Muscle of arm (tissue), 14 donors: ENCODE measurements at places on chromosomes 3 and 15. TPM values are rescaled to one million over a fixed set of nuclear protein-coding genes. Genes with fewer than 3 reads are reported as not detected.

DNA sequence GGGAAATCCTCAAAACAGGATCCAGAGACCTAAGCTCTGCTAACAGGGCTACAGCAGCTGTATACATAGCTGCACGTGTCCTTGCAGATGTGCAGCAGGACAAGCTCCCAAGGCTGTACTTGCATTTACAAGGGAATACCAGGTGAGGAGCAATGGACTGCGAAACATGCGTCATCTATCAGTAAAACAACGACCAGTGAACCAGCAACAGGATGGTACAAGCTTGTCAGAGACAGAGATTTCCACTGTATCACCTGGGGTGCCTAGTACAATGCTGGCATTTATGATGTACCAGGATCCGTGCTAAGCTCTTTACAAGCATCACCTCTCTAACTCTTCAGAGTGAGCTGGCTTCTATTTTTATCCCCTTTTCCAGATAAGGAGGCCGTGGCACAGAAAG, 227.3 kb downstream of the FOXP1 start:
- peak; percentile 27 for DNase-seq

- DNase-seq: no peak
Observed at GRCh38 chr3:65338571-65338970, 650.8 kb upstream of the ADAMTS9 start.

GRCh38 chr3:112089956-112090886, 4.0 kb downstream of the C3orf52 start:
- no peak for DNase-seq

Gene ARPP19
- 87.4 TPM for polyA plus RNA-seq

GRCh38 chr15:36948982-36949381, 151.4 kb downstream of the MEIS2 start:
- DNase-seq: no peak

Gene TTLL13
- polyA plus RNA-seq: 0.17 TPM
